Islet precursor cell (in vitro differentiated cells): ENCODE measurements at places on chromosomes 2 and 18.
A peak's percentile ranks its signal among the peaks of the same experiment; 100 is the strongest.

GRCh38 chr2:24919037-24919505 is 966 bp downstream of the ADCY3 start:
- peak; percentile 84 for DNase-seq

DNA sequence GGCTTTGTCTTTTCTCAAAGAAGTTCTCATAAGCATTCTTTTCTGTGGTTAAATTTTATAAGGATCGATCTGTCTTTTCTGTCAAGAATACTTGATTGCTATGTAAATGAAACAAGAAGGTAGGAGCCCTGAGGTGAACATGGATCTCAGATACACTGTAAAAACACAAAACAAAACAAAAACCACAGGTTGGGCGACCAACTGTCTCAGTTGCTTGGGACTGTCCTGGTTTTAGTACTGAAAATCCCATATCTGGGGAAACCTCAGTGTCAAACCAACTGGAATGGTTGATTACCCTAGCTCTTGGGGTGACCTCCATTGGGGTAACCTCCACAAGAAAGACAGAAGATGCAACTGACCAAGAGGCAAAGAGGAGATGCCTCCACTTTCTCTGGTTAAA is 55.8 kb upstream of the TMEM178A start:
- no peak for DNase-seq

DNA sequence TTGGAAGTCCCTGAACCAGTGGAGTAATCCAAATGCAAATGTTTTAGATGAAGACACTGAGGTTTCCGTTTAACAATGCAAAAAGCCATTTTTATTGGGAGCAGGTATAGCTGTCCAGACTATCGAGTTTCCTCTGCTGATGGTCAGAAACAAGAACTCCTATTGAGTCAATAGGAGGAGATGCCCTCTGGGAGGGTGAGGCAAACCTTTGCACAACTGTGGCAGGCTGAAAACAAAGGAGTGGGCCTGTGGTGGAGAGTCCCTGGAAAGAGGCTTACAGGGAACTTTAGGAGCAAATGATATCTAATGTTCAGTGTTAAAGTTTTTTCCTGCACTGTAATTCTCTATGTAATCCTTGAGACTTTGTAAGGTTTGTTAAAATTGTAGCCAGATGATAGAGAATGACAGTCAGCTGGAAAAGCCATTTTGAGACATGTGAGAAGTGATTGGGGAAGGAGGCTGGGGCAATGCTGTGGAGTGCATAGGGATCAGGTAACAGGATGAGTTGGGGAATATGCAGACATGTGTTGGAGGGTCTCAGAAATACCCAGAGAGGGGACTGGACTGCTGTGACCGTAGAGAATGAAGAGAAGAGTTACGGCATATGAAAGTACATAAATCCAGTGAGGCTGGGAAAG is 15.1 kb upstream of the EML4 start:
- no peak for DNase-seq

DNA sequence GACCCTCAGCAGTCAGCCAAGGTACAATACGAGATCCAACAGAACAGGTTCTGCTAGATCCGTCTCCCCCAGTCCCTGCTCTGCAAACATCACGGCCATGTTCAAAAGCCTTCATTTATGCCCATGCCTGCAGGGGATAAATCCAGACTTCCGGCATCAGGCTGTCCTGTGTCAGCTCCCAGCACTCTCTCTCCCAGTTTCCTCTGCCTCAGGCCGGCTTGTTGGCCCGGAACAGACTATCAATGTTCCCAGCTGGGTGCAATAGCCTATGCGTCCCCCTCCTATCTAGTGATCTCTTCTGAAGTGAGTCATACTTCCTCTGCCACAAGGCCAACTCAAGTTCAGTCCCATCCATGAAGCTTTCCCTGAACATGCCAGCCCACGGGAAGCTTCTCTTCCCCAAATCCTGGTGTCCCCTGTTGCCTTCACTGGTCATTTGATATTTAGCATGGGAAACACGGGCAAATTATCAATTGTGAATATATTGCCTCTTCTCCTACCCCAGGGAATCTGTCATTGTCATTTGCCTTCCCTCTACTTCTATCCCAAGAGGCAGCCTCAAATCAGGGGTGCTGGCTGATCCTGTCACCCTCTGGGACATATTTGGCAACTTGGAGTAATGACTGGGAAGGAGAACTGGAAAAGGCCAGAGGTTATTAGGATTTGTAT is 51.1 kb downstream of the CAPN13 start:
- peak; percentile 97 for DNase-seq

GRCh38 chr18:12608301-12608700 is 49.6 kb downstream of the SPIRE1 start:
- DNase-seq: no peak

- no peak for DNase-seq
These were observed 1.0 kb upstream of the REV1 start for GRCh38 chr2:99490623-99491461.

- DNase-seq: no peak
These were observed 147.7 kb downstream of the TGIF1 start for GRCh38 chr18:3597409-3598357.

GRCh38 chr2:129205766-129206165 is 773.7 kb upstream of the RAB6C start:
- DNase-seq: no peak

GRCh38 chr18:74310411-74310810 is 5.2 kb upstream of the C18orf63 start:
- DNase-seq: no peak

DNA sequence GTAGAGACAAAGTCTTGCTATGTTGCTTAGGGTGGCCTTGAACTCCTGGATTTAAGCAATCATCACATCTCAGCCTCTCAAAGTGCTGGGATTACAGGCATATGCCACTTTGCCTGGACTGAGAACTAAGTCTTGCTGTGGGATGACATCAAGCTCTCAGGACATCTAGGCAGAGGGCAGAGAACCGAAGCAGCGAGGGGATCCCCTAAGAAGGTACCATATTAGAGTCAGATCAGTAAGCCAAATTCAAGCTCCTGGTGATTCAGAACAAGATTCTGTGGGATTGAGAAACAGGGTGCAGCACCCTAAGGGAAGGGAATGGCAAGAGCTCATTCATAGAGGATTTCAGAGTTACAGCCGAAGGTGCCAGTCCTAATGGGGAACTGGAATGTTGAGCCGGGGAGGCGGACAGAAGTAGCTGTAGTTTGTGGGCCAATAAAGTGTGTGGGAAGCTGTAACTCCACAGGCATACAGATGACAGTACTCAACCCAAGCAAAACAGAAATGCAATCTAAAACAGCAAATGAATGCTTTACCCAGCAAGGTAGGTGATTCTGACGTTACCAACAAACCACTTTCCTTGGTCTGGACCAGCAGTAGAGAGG is 30.9 kb downstream of the EPHA4 start:
- no peak for DNase-seq

GRCh38 chr18:79904357-79905147 is 46.9 kb downstream of the SLC66A2 start:
- DNase-seq: peak; percentile 45

DNA sequence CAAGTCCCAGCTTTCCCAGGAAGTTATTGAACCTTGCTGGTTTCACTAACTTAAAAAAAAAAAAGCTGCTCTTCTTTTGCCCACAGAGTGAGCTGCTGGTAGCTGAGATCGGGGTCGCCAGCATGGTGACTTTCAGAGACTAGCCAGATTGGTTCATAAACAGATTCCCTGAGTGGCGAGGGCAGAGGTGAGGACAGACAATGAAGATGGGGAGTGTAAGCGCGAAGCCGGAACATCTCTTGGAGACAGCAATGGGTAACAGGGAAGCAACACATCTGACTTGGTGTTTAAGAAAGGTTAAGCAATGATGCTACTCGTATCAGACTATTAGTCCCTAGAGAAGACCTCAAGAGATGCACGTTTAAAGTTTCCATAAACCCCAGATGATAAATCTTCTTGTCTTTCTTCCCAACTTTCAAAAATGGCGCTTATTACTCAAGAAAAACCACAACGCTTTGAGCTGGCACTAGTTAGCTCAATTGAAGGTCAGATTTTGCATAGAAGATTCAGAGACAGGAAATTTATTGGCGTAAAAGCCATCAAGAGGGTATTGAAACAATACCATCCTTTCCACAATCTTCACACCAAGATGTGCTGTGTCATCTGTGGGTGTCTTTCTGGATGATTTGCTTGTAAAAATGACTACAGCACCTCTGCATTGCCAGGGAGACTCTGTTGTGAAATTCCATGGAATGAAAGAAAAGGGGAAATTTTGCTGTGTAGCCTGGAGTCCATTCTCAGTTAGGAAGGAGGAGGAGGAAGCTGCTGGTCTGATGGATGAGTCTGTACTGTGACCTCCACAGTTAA is 193.1 kb upstream of the CXCR4 start:
- no peak for DNase-seq

DNA sequence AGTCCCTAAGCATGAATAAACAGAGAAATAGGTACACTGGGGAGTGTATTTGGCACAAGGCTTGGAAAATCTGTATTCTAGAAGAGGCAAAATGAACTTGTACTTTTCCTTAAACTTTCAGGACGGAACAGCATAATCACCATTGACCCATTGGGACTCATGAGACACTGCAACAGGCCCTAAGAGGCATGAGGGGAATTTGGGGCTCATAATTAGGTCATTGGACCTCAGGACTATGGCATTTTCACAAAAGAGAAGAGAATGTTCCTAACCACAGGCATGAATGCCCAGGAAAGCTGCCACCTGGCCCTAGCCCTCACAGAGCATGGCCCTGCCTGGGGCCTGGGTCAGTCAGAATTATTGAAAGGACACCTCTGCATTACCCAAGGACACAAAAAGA is 67.9 kb upstream of the PIK3C3 start:
- no peak for DNase-seq

DNA sequence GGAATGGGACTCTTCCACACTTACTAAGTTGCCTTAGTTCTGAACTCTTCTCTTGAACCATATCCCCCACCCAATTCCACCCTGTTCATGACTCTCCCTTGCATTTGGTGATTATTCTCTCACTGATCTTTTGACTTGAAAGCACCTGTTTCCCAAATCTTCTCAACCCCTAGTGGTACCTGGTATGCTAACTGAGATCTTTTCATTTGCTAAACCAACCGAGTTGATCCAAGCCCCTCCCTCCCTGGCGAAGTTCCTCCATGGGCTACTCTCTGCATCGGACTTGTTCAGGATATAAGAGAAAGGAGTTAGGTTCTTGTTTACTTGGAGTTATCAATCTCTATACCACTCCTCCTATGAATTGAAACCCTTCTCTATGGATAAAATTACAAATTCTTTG is 593.5 kb downstream of the BCL11A start:
- DNase-seq: no peak

DNA sequence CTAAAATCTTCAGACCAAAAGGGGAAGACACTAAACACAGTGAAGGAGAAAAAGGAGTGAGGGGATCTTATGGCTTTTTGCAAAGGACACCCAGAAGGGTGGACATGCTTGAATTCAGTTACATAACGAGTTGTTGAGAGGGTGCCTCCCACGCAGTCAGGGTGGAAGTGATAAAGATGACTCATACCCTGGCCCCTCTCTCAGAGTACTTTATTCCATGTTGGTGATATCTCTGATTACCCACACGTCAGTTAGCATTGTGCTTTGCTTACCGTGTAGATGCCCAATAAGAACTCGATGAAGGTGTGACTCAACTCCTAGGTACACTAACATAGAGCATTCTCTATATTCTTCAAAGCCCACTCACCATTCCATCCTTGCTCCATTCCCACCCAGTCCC is 44.4 kb downstream of the EN1 start:
- no peak for DNase-seq

DNA sequence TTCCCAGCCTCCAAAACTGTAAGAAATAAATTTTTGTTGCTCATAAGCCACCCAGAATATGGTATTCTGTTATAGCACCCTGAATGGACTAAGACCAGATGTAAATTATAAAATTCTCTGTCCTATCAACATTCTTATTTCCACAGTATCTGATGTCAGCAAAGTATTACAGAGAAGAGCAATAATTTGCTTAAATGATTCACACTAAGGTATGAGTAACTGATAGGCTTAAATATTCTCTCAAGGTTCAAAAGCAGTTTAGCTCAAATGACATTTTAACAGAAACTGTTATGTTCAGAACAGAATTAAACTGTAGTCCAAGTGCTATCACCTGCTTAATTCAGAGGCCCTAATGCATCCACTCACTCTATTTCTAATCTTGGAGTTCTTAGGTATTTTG is 12.8 kb downstream of the SESTD1 start:
- no peak for DNase-seq

DNA sequence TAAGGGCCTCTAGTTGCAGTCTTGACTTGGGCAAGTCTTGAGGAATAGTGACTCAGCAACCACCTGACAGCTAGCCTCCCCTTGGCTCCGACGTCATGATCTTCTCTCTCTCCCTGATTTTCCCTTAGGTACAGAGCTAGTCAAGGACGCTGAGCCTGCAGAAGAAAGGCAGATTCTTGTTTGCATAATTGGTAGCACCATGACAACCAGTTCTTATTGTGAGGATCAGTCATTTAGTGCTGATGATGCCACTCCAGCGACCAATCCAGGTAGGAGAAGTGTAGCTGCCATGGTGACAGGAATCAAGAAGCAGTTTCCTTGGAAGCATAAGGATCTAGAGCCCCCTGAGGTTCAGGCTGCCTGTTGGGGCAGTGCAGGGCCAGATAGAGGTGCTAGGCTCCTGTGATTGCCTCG is 2.8 kb upstream of the RESP18 start:
- no peak for DNase-seq

DNA sequence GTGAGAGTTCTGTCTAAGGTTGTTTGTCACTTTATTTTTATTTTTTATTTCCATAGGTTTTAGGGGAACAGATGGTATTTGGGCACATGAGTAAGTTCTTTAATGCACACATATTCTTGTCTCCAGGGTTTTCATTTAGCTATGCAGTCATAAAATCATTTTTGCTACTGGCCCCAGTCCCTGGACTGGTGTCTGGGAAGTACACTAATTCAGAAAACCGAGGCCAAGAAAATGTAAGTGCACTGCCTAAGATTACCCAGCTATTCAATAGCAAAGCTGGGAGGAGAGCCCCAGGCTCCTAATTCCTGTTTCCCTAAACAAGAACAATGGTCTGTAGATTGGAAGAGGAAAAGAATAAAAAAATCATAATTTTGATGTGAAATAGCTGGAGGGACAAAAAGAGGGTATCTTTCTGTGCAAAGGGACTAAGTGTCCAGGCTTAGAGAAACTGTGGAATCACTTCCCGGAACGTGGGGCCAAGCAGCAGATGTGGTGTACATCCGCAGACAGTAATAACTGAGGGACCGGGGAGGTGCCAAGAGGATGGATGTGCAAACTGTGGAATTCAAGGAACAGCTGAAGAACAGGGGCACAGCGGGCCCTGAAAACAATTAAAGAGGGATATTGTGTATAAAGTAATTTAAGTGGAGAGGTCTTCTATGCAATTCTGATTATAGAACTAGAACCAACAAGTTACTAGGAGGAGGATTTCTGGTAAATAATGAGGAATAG is 236.3 kb downstream of the ACKR3 start:
- DNase-seq: no peak

- DNase-seq: no peak
These were observed 99.0 kb downstream of the CPS1 start for GRCh38 chr2:210655229-210655975.
